ENCODE measurements at places on chromosomes 1 and 21.

- no peak for DNase-seq
Observed at GRCh38 chr1:26281971-26282370, 2.1 kb downstream of the SH3BGRL3 start.

DNA sequence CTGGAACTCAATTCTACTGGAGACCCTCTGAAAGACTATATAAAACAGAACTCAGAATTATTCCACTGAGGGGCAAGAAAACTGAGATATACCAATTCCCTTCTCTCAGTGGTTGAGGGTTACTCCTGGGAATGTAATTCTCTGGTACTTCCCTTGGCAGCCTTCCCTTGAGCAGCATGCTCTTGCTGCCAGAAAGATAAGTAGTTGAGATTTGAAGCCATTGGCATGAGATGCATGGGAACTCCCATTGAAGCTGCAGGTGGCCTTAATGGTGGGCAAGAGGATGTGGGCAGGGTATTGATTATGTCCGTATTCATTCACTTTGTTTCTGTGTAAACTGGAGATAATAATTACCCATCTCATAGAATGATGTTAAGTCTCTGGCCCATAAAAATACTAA, 28.6 kb upstream of the C1orf185 start:
- DNase-seq, result no peak

- DNase-seq, result no peak
Observed at GRCh38 chr1:160647329-160647720, 481 bp upstream of the SLAMF1 start.

DNA sequence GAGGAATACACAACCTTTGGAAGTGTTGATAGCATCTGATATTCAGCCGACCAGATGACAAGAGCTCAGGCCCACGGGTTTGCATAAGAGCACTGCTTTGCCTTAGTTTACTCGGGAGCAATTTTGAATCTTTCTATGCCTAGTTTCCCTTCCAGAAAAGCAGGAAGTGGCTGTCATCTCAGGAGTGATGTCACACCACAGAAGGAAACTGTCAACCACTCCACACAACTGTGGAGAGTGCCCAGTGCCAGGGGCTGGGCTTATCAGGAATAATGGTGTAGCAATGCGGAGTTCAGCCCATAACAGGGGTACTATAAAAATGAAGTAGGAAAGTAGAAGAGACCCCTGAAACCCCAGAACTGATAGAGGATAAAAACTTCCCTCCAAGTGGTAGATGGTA, 28.4 kb downstream of the NTPCR start:
- DNase-seq, result no peak

GRCh38 chr1:22615886-22616285, 20.5 kb upstream of the C1QA start:
- no peak for DNase-seq

- DNase-seq, result no peak
Observed at GRCh38 chr21:41611966-41612606, 104.1 kb upstream of the TMPRSS2 start.

- DNase-seq, result no peak
Observed at GRCh38 chr1:230342019-230342418, 84.1 kb downstream of the PGBD5 start.

DNA sequence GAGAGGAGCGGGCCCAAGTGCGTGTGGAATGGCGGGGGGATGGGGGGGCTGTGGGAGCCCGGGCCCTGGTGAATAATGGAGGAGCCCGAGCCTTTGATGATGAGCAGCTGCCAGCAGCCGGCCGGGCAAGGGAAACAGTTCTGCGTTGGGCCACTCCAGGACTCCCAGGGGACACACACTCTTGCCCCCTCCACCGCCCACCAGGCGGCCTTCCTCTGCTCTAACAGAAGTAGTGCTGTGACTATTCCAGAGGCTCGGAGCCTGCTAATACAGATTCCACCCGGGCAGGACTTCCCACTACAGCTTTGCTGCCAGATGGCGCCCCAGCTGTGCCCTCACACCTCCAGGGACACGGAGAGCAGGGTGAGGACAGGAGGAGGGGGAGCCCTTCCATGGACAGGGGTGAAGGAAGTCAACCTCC, 48.2 kb upstream of the LRP8 start:
- no peak for DNase-seq

GRCh38 chr1:25821112-25821476, 1.3 kb downstream of the MTFR1L start:
- no peak for DNase-seq

DNA sequence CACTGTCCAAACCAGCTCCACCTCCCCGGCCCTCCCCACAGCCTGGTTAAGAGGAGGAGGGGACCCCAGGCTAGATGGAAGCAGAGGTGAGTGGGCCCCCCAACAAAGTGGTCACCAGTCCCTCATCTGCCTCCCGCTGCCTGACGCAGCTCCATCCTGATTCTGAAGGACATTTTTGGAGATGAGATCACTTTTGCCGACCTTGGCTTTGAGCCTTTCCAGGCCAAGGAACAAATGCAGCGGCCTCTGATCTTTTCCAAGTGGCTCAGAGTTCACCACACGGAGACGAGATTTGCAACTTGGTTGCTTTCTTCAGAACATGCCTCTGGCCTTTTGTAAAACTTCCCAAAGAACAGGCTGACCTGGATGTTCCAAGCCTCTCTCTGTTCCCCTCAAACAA, 223.1 kb downstream of the NPHP4 start:
- DNase-seq, result no peak

DNA sequence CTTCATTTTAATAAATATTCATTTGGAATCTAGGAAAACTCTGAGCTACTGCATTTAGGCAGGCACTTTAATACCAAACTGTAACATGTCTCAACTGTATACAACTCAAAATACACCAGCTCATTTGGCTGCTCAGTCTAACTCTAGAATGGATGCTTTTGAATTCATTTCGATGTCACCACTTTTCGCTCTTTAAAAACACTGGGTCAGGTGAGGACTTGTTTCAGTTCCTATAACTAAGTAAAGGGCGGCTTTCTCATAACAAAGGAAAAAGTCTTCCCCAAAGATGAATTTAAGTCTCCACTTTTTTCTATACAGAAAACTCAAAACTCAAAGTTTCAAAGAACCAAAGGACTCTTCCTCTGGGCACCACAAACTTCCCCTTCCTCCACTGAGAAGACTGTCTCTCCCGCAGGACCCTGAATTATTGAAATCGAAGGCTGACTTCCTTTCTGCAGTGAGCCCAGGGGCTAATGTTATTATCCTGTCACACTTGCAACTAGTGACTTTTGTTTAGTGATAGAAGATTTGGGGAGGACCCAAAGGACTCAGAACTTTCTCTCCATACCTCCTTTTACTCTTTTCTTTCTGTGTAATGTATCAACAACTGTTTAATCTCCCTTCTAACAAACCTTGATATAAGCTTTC, 9.7 kb upstream of the DHX9 start:
- no peak for DNase-seq

- DNase-seq, result no peak
Observed at GRCh38 chr1:90716552-90717355, at the start of gene BARHL2. Gene BARHL2, minus strand, starts transcription at chr1:90717302. Its CDS starts 107 bp downstream, at chr1:90717195.

GRCh38 chr1:17885663-17886320, 130.7 kb downstream of the ACTL8 start:
- no peak for DNase-seq

DNA sequence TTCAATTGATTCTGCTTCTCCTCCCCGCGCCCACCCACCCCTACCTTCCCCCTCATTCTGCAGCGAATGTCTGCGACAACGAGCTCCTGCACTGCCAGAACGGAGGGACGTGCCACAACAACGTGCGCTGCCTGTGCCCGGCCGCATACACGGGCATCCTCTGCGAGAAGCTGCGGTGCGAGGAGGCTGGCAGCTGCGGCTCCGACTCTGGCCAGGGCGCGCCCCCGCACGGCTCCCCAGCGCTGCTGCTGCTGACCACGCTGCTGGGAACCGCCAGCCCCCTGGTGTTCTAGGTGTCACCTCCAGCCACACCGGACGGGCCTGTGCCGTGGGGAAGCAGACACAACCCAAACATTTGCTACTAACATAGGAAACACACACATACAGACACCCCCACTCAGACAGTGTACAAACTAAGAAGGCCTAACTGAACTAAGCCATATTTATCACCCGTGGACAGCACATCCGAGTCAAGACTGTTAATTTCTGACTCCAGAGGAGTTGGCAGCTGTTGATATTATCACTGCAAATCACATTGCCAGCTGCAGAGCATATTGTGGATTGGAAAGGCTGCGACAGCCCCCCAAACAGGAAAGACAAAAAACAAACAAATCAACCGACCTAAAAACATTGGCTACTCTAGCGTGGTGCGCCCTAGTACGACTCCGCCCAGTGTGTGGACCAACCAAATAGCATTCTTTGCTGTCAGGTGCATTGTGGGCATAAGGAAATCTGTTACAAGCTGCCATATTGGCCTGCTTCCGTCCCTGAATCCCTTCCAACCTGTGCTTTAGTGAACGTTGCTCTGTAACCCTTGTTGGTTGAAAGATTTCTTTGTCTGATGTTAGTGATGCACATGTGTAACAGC, 339.9 kb downstream of the NTNG1 start:
- no peak for DNase-seq

DNA sequence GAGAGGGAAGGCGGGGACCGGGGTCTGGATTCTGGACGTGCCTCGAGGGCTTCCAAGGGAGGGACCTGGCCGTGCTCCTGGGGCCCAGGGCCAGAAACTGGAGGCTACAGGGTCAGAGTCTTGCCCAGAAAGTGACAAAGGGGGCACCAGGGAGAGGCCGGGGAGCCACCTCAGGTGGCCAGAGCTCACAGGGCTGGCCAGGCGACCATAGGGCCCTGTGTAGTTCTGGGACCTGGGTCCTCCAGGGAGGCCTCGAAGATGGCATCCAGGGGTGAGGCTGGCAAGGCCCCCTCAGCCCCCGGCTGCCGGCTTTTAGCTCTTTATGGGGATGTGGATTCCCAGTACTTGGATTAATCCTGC, 14.3 kb upstream of the LRRC3 start:
- DNase-seq, result no peak

- DNase-seq, result no peak
Observed at GRCh38 chr1:168101336-168101735, 35.4 kb downstream of the GPR161 start.

DNA sequence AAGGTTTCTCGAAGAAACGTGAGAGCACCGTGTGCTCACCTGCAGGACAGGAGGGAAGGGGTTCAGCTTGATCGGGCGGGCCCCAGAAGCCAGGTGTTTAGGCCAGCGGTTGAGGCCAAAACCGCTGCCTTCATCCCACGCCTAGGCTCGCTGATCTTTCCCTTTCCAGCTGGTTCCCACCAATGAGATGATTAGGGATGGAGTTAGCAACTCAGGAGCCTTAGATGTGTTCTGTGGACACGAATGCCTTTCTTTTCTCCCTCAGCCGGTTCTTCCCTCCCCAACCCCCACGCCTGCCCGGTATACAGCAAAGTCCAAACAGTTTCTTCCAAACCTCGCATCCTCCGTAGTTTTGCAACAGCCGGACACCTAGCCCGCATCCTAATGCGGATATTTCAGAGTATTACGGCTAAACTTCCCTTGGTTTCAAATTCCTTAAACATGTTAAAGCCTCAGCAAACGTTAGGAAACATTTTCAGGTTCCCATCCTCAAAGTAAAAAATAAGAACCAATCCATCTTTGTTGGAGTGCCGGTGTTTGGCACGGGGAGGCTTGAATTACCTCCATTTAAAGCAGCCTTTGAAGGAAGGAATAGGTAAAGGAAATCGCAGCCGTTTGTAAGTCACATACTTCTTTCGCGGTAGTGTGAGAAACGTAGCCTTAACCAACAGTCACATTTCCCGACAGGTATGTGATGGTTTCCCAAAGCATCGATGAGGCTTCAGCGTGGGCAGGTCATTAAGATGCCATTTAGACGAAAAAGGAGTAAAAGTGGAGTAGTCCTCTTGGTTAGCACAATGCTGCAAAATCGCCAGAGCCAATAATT, 1.1 kb downstream of the LRRC8C start:
- no peak for DNase-seq

- no peak for DNase-seq
Observed at GRCh38 chr1:208233546-208233945, 10.6 kb downstream of the PLXNA2 start.

DNA sequence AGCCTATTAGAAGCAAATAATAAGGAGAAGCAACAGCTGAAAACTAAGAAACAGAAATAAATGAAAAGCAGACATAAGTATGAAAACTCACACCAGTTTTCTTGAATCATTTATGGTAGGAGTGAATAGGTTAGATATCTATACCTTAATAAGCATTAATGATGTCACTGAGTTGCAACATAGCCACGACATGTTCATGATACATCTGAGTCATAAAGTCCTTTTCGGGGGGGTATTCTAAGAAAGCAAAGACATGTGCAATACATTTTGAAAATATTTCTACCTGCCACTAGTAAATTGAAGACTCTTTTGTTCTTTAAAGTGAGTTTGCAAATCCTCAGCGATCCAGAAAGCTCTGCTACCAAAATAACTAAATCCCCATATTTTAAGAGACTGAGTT, 7.2 kb downstream of the CD34 start:
- no peak for DNase-seq

- no peak for DNase-seq
Observed at GRCh38 chr1:68819190-68819829, 322.4 kb upstream of the DEPDC1 start.

- no peak for DNase-seq
Observed at GRCh38 chr1:33060579-33061083, 20.3 kb upstream of the AZIN2 start.

GRCh38 chr1:84912726-84913554, 19.9 kb upstream of the LPAR3 start:
- DNase-seq, result no peak

DNA sequence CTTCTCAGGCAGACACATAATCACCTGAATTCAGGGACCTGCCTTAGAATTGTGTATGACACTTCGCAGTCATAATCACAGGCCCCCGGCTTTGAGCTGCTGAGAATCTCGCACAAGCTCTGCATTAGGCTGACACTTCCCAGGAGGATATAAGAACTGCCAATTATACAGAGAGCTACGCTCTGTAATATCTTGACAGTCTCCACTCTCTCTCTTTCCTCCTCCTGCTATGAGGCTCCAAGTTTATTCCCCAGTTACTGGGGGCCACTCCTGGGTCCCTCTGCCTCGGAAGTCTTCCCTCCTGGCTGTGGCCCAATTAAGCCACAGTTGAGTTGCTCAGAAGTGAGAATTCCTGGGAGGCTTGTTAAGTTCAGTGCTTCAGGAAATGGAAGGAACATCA, 42.7 kb downstream of the EBNA1BP2 start:
- no peak for DNase-seq

DNA sequence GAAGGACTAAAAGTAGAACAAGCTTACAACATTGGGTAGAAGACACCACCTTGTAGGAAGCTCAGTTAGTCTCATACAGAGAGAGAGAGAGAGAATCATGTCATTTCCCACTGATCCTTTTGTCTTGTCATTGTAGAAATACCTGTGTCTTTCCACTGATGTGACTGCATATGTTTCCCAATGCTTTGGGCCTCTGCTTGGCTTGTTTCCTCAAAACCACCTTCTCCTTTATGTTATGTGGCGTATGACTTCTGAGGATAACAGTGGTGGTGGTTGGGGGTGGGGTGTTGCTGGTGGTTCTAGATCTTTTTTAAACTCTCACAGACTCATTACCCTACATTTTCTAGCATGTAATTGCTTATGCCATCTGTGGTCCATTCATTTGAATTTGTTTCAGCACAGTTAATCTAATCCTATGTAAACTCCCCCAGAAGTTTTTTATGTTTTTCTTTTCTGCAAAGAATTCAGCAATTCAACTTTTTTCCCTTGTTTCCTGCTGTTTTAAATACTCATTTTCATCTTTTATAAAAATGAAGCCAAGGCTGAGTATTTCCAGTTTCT, 9.3 kb downstream of the RGL1 start:
- DNase-seq, result no peak
